HFF-Myc (cell line): ENCODE measurements at places on chromosomes 11 and 22.

DNA sequence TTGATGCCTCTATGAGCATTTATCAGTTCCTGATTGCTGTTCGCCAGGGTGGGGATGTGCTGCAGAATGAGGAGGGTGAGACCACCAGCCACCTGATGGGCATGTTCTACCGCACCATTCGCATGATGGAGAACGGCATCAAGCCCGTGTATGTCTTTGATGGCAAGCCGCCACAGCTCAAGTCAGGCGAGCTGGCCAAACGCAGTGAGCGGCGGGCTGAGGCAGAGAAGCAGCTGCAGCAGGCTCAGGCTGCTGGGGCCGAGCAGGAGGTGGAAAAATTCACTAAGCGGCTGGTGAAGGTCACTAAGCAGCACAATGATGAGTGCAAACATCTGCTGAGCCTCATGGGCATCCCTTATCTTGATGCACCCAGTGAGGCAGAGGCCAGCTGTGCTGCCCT lies 2.7 kb downstream of the FEN1 start:
- no peak for DNase-seq

DNA sequence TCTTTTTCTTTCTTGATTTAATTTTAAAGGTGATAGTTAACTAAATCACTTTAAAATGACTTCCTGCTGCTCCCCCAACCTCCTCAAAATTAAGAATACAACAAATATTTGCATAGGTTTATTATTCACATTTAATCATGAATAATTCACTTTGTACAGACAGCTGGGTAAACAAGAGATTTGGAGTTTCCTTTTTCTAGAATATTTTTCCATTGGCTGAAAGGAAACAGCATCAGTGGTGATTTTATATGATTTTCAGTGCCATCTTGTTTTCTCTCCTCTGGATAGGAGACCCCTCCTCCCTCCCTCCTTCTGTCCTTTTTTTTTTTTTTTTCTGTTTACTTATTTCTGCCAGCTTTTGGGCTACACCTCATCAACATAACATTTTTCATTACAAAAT lies 60.5 kb downstream of the LIF start:
- DNase-seq: no peak

GRCh38 chr11:115462004-115462541 lies 42.1 kb downstream of the CADM1 start:
- DNase-seq: no peak

DNA sequence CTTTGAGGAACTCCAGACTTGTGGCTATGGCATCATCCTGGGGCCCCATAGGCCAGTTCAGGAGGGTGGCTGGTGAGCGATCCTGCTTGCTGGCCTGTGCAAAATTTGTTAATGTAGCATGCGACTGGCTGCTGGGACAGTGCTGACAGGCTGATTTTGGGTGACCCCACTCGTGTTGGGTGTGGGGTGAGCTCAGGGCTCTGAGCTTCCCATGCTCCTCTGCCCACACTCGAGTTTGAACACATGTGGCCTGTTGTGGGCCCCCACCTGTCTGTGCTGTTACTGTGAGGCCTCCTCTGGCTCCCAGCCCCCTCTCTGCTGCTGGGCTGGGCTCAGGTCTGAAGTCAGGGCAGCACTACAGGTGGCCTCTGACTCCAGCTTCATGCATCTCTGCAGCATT lies 64.4 kb upstream of the MYEOV start:
- no peak for DNase-seq

DNA sequence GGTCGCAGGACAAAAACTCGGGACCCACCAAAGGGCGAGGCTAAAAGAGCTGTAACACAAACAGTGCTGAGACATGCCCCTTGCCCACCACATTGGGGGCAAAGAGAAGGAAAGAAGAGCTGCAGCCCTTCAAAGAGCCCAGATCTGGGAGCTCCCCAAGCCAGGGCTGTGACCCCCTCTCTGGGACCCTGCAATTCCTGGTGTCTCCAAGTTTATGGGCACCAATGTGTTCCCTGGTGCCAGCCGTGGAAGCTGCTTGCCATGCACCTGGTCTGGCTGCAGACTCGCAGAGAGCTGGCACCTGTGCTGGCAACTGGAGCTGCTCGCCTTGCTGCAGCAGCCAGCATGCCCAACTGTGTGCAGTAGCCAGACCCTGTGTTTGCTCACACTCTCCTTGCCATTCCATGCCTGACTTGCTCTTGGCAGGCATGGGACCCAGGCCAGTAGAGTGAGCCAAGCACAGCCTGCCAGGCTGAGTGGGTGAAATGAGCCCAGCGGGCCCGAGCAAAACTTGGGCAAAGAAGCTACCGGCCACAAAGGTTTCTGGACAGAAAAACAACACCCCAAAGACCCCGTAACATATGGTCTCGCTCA lies 16.0 kb downstream of the RRP8 start:
- no peak for DNase-seq

GRCh38 chr11:61542024-61542461 lies 33.5 kb downstream of the LRRC10B start:
- no peak for DNase-seq

DNA sequence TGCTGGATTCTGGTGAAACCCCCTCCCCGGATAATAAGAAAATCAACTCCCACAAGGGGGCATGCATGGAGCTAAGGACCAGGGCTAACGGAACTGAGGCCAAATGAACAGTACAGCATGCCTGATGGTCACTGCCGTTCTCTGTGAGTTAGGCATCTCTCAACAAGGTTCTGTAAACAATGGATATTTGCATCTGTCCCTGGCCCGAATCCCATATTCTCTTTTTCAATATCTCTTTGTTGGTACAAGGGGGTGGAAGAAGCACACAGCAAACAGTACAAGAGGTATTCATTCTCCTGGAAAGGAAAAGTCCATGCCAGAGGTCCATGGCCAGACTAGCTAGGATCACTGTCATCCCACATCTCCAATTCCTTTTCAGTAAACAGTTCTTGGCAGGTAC lies 32.2 kb upstream of the APOA1 start:
- DNase-seq: no peak

GRCh38 chr11:45254070-45254469 lies 32.1 kb downstream of the SYT13 start:
- DNase-seq: no peak

DNA sequence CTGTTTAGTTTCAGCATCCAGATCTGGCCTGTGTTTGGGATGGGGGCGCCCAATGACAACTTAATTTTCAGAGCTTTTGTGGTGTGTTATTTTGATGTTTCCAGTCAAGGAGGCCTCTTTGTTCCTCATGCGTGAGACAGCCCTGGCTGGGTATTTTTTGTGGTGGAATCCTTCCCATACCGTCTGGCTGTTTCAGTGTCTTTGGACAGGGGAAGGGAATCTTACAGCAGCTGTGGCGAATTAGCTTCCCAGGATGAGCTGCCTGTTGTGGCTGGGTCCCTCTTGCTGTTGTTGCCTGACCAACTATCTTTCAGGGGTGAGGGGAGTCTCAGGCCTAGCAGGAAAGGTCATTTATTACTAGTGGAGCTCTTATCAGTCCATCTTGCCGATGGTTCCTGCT lies 138.8 kb downstream of the ARHGAP20 start:
- DNase-seq: no peak

DNA sequence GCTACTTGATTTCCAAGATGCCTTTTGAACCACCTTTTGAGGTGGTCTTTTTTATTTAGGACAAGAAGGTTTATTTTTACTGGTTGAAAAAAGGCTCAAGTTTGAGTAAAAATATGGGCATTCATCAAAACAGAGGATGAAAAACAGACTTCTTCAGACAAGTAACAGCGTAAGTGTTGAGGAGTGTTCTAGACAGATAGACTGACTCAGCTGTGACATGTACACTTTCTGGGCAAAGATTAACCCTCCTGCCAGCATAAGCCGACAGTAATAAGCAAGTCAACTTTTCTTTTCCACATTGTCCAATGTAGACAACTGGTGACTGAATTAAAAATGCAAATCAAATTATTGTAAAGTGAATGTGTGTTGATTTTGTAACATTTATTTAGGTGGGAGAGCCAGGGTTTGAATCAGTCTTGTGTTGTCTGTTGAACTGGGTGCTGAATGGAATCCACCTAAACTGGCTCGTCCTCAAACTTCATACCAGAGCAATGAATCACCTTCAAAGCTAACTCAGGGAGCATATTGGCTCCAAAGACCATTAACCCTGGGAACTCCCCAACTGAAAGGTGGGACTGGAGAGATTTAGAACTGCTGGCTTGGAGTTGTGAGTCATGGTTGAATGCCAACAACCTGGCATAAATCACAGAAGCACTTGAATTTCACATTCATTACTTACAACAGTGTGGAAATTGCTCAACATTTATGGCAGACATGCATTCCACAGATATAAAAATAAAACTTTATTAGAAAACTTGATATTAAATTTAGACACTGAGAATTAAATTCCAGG lies 377.0 kb downstream of the ETS1 start:
- peak; percentile 91 for DNase-seq

GRCh38 chr11:128157423-128158298 lies 429.7 kb downstream of the ETS1 start:
- peak; percentile 57 for DNase-seq

DNA sequence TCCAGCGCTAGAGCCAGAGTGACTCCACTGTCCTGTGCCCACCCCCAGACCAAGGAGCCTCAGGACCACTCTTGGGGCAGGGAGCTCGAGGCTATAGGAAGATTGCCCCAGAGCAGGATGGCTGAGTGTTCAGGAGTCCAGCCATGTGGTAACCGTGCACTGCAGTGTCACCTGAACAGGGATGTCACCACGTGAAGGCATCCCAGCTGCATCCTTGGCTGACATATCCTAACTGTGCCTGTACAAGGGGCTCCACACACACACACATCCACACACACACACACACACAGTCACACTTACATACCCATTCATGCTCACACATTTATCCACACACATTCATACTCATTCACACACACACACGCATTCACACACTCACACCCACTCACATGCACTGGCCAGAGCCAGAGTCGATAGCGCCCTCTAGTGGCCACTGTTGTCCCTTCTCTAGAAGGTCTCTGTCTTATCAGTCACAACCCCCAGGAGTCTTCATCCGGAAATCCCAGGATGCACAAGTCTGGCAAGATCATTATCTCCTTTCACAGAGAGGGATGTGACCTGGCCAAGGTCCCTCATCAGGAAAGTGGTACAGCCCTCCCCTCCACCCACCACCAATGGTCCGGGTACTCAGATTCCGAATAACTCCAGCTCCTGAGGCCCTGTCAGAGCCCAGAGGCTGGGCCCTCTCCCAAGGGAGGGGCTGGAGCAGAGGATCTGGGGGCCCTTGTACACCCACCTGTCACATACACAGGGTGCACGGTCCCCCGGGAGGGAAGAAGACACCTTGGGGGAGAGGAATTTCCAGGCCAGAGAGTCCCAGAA lies 55.1 kb downstream of the IGLL5 start:
- peak; percentile 38 for DNase-seq

- no peak for DNase-seq
Observed at GRCh38 chr11:71370020-71370747, 78.0 kb downstream of the DHCR7 start.

DNA sequence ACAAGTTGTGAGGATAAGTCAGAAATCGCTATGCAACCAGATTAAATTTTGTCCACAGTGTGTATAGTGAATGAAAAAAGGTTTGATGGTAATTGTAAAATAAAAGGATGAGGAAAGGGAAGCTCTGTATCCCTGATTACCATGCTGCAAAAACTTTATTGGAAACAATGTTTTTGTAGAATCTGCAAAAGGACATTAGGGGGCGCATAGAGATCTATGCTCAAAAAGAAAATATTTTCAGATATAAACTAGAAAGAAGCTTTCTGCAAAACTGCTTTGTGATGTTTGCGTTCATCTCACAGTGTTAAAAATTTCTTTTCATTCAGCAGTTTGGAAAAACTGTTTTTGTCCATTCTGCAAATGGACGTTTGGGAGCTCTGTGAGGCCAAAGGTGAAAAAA lies 390.5 kb downstream of the OR4C45 start:
- DNase-seq: no peak

- no peak for DNase-seq
Observed at GRCh38 chr22:37566903-37567798, 6.9 kb downstream of the CDC42EP1 start.

DNA sequence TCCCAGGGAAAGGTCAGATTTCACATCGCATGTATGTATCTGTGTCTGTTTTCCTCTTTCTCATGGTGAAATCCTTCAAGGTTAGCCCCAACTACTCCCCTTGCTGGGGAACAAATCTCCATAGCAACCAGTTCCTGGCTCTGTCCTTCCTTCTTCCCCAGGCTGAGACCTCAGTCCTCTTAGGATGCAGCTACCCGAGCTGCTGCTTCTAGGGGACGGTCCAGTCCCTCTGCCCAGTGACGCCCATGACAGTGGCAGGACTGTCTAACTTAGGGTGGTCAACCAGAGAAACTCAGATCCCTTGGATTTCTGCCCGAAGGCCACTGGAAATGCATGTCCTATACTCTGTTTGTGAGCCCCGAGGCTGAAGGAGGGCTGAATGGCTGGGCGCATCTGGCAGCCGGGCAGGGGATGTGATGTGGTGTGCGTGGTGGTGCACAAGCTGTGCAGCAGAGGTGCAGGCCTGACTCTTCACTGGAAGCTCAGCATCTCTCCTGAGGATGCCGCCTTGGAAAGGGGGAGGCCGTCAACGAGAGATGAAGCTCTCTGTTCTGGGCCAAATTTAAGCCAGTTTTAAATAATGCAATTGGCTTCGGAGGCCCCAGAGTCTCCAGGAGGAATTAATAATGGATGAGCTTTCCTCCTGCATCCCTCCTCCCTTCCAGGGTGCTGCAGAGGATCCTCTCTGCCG lies 118.7 kb upstream of the B3GAT1 start:
- DNase-seq: no peak

DNA sequence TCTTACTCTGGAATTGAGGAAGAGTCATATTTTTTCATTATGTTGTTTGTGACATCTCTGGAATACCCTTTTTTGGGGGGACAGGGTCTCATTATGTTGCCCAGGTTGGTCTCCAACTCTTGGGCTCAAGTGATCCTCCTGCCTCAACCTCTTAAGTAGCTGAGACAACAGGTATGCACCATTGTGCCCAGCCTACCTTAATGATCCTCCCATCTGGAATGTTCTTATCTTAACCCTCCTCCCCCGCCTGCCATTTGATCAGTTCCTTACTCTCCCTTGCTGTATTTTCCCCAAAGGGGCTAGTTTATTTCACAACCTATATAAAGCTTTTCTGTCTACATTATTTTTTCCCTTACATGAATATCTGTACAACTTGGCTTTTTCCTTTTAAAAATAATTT lies 594.7 kb downstream of the METTL15 start:
- no peak for DNase-seq

GRCh38 chr11:75014129-75014528 lies 25.4 kb downstream of the NEU3 start:
- DNase-seq: peak; percentile 61

DNA sequence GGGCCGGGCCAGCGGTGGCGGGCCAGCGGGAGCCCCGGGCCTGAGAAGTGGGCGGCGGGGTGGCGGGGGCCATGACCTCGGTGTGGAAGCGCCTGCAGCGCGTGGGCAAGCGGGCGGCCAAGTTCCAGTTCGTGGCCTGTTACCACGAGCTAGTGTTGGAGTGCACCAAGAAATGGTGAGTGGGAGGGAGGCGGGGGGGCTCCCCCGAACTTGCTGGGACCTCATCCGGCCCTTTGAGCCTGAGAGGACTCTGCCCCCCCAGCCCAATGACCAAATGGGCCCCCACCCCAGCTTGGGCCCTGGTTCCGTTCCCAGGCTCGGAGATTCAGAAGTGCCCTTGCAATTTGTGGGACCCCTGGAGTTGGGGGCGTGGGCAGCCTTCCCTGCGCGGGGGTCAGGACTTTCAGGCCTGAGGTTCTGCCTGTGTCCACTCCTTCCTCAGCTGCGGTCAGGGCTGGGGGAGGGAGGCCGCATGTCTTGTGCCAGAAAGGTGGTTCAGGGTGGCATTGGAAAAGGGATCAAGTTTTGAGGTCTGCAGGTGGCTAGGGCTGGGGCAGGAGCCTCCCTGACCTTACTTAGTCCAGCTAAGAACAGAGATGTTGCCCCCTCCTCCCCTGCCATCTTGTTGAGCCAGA lies 496 bp downstream of the EHBP1L1 start:
- no peak for DNase-seq
